Fibroblast of skin of abdomen (primary cell): ENCODE measurements at places on chromosomes 4 and X.

GRCh38 chr4:160980091-160980490, 1183.7 kb downstream of the FSTL5 start:
- DNase-seq: no peak

- DNase-seq: no peak
These were observed 56.0 kb downstream of the VGLL1 start for GRCh38 chrX:136588036-136588435.

DNA sequence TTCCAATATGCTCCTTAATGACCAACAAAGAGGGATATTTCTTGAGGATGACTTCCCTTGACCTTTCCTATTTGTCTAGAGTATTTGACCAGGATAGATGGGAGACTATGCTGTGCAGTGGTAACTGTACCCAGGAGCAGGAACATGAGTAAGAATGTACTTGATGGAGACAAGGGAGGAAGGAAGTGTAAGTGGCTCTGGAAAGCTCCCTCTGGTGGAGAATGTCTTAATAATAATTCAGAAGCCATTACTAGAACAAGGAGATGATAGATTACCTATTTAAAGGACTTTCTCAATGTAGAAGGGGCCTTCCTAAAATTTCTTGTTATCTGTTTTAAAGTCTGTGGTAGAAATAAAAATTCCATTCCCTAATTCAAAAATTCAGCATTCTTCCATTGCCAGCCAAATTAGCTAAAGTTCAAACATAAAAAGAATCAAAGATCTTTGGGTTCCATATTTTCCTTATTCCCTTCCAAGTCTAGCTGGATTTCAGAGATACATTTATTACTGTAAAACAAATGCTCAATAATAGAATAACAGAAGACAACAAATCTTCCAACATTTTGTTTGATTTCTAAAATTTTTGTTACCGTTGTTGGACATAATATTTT, 83.8 kb downstream of the GRID2 start:
- DNase-seq: peak; percentile 26

- peak; percentile 25 for DNase-seq
These were observed 23.9 kb upstream of the TMSB4X start for GRCh38 chrX:12950851-12951594.

- DNase-seq: peak; percentile 0
These were observed 1254.8 kb upstream of the ADGRL3 start for GRCh38 chr4:59945277-59945676.

- DNase-seq: peak; percentile 79
These were observed 224.1 kb downstream of the SHROOM3 start for GRCh38 chr4:76659103-76659490.

GRCh38 chr4:71231129-71232055, 107.4 kb upstream of the SLC4A4 start:
- peak; percentile 61 for DNase-seq

DNA sequence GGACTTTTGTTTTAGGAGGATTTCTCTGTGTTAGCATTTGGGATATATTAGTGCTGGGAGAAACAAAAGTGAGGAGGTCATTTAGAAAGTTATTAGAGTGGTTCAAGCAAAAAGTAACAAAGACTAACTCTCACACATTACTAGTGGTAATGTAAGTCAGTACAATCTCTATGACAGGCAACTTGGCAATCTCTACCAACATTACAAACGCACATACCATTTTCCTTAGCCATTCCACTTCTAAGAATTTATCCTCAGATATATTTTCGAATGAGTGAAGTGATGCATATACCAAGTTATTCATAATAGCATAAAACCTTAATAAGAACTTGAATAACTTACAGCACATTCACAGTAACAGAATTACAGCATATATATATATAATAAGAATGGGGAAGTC, 146.2 kb downstream of the PRSS12 start:
- no peak for DNase-seq

GRCh38 chrX:8805974-8806373, 4.8 kb upstream of the FAM9A start:
- DNase-seq: no peak

DNA sequence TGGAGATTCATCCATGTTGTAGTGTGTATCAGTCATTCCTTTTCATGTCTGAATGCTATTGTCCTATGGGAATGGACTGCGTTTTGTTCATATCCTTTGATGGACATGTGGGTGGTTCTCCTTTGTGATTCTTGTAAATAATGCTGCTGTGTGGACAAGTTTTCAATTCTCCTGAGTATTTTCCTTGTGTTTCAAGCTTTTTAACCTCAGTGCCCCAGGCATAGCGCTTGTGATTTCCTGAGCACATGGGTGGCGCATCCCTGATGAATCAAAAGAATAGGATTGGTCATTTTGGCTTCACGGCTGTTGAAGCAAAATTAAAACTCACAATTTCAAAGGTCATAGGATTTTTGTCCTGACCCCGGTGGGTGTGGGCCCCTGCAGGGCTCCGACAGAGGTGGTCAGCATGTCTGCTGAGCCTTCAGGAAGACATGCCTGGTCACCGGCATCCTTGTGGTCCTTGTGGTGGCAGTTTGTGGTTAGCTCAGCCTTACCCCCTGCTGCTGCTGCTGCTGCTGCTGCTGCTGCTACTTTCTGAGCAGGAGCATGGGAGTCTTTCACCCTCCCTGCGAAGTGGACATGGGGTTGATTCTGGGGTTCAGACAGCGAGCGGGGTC, 30.0 kb downstream of the SHROOM2 start:
- DNase-seq: peak; percentile 4

- no peak for DNase-seq
These were observed 59.0 kb upstream of the TAB3 start for GRCh38 chrX:30948051-30948450.

DNA sequence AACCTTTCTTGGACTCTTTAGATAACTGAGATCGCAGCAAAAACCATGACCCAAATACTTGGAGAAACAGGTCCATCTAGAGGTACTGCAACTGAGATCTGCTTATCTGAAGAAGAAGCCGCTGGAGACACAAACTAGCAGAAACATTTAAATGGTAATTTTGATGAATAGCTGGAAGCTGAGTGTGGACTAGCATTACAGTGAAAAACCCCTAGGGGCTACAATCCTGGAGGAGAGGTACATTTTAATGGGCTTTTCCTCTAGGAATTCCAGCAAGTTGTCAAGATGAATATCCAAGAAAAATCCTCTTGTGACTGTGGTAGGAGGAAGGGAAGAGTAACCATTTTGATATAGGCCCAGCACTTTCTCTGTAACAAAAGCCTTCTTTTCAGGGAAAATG, 592.5 kb upstream of the GRIA3 start:
- DNase-seq: no peak

DNA sequence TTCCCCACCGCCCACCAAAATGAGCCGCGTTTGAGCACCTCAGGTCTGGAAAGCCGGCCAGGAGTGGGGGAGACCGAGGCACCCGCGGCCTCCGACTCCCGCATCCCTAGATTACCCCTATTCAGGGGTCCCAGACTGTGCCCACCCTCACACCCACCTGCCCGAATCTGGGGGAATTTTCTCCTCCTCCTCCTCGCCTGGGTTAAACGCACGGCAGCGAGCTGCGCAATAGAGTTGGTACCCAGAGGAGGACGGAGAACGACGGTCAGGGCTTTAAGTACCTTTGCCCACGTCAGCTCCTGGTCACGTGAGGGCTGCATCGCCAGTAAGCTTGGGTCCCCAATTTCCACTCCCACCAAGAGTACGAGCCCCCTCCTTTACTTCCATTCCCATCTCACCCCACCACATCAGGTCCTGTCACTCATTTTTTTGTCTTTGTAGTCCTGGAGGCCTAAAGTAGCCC, at the start of gene ARMCX2:
Gene ARMCX2, minus strand, starts transcription at position 250 of the 463 bp plus-strand sequence. CDS start 2,262 bp downstream, outside the sequence.
- peak; percentile 80 for DNase-seq

DNA sequence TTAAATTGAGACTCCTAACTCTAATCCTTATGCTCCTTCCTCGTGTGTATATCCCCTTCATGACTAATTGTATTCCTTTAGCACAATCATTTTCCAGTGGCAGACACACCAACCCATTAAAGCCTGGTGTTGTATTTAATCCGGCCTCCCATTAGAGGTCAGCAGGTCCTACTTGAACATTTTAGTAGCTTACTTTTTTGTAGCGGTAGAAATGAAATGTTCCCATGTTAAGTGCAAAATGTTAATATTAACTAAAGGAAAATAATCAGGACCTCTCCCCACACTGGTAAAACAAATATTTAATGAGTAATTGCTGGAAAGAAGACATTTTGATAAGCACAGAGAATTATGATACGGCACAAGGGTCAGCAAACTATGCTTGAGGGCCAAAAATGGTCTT, 3.4 kb downstream of the RAB33B start:
- no peak for DNase-seq

DNA sequence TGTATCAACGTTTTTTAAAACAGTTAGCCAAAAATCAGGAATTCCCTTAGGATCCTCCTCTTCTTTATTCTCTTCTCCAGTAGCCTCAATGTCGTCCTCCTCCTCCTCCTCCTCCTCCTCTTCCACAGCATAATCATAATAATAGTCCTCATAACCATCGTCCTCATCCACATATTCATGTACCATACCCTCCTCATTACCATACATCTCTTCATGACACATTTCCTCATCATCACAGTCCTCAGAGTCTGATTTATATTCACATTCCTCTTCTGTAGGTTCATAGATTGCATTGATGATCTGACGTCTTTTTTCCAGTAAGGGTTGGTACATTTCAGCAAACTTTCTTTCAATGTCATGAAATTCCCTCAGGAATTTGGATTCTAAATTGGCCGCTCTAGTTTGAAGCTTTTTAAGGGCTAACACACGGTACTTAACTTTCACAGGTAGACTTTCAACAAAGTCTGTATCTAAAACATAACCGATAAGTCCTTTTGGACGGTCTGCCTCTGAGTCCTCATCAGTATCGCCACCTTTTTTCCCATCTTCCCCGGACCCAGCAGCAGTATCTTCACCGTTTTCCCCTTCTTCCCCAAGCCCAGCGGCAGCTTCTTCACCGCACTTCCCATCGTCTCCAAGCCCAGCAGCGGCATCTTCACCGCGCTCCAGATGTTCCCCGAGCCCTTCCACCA, 771 bp downstream of the NAP1L2 start:
- DNase-seq: no peak

- DNase-seq: no peak
These were observed 343.9 kb downstream of the UNC5C start for GRCh38 chr4:95204873-95205272.

GRCh38 chr4:649751-650310, 24.2 kb downstream of the ATP5ME start:
- no peak for DNase-seq

GRCh38 chrX:112844250-112844649, 3.6 kb upstream of the AMOT start:
- peak; percentile 13 for DNase-seq

- DNase-seq: no peak
These were observed 58.1 kb downstream of the TMEM164 start for GRCh38 chrX:110060846-110061537.

DNA sequence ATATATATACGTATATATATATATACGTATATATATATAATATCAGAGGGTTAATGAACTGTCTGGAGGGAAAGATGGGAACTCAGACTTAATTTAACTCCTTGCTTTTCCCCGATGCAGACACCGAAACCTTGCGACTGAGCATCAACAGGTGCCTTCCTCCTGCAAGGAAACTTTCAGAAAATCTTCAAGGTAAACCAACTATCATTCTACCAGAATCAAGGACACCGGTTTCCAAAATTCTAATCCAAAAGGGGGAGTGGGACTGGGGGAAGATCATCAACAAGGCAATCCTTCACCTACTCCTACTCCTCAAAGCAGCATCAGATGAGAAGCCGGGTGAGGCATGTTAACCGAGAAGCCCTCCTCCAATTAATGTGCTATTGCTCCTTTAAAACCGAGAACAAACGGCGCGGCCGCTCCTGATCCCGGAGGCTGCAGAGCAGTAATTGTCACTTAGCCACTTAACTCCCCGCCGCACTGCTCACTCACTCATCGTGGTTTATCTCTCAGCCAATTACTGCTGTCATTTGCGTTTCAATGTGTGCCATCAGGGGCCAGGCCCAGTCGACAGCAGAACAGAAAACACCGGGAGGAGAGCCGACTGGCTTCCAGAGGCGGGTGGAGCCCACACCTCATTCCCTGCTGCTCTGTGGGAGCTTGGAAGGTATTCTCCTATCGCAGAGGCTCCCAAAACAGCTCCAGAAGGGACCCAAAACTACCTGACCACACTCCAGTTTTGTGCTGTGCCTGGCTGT, 61.7 kb downstream of the MAML3 start:
- DNase-seq: no peak

DNA sequence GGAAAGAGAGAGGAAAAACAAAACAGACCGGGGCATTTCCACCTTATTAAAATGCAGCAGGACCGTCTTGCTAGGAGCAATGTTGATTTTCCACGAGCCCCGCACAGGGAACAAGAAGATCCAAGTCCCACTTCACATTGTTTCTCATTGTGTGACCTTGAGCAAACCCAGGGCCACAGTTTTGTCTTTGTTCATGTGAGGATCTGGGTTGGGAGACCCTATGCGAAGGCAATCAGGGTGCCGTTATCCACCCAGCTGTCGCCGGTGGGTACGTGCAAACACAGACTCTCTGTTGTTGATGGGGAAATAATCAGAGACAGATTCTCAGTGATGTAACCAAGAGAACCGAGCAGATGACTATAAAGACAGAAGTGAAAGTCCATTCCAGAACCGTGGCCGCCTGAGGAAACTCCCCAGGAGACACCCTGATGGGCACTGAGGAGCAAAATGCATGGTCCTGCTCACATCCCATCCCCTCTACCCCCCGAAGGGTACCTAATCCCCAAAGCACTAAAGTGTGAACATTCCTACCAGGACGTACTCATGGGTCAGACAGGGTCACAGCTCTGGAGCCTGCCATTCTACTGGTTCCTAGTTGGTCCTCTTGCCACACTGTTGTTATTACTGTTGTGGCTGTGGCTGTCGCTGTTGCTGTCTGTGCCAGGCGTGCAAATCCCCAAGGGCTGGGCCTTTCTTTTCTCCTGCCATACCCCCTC, 102.7 kb upstream of the RBPJ start:
- DNase-seq: peak; percentile 58

DNA sequence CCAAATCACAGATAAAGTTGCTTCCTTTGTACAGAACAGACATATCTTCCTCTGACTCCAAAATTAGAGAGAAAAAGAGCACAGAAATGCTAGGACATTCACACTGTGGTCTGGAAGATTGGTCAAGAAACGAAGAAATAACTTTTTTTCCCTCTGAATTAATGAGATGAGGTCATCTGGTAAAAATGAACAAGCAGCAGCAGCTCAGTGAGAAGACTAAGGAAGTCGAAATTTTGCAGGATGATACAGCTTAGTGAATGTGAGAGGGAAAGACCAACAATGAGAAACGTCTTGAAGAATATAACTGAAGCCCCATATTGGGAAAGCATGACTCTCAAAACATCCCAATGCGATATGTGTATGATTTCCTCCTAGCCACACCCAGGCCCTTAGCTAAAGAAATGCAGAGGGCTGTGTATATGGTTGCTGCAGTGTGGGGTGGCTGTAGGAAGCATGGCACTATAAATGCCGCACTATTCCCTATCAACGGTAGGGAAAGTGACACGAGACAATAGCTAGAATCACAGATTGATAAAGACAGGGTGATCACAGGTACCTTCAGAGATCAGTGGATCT, 208.6 kb downstream of the VEGFC start:
- DNase-seq: peak; percentile 30

- DNase-seq: no peak
These were observed 57.0 kb downstream of the ZNF827 start for GRCh38 chr4:145881576-145881975.
